Vagina (tissue), 2 donors: ENCODE measurements at places on chromosomes 11 and 22. TPM values are rescaled to one million over a fixed set of nuclear protein-coding genes. Genes with fewer than 3 reads are reported as not detected.

DNA sequence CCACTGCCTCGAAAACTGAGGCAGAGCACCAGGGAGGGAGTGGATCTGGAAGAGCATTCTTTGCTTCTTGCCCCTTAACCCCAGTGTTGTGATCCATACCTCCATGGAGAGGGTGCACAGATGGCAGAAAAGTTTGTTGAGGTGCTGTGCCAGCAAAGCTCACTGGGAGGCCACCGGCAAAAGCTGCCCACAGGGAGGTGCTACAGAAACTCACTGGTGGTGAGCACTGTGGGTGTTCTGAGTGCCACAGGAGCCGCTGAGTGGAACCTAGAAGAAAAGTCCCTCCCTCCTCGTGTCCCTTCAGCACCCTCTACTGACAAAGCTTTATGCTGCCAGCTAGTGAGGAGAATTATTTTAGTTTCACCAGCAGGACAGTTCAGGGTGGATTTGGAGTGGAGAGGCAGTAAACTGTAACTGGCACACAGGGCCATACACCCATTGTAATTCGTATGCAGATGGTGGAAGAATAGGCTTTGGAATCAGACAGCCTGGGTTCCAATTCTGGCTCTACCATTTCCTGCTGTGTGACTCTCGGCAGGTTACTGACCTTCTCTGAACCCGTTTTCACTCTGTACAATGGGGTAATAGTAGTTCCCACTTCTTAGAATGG is 84.6 kb downstream of the SWAP70 start:
- H3K4me1 ChIP-seq = peaks cover 5% of the 10 kb centered on the region
- H3K36me3 ChIP-seq = peaks cover 24% of the 10 kb centered on the region
- no peak for DNase-seq
- H3K27ac ChIP-seq = peak overlapping the region; percentile 7
- no peak overlapping the region for H3K4me3 ChIP-seq

DNA sequence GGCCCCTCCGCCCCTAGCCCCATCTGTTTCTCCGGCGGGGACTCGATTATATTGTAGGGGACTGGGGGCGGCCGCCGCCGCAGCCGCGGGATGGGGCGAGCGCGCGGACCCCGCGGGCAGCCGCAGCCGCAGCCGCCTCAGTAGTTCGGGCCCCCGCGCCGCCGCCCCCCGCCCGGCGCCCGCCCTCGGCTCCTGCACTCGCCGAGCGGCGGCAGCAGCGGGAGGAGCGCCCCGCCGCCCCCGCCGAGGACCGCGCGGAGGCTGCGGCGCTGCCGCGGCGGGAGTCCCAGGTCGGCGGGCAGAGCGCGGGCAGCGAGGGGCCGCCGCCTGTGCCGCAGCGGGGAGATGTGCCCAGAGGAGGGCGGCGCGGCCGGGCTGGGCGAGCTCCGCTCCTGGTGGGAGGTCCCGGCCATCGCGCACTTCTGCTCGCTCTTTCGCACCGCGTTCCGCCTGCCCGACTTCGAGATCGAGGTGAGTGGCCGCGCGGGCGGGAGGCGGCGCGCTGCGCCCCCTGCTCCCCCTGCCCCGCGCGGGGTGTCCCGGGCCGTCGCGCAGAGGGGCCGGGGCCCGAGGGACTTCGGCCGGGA is at the start of gene CECR2:
CECR2 (plus strand) TSS at position 22 of the 587 bp plus-strand sequence; CDS start at position 346, 324 bp downstream.
- no peak for DNase-seq
- no peaks in the 10 kb centered on the region for H3K27me3 ChIP-seq
- H3K4me3 ChIP-seq = peak within 1 kb of the TSS; percentile 43
- peak within 1 kb of the TSS; percentile 51 for H3K27ac ChIP-seq
- H3K4me1 ChIP-seq = peaks cover 22% of the 10 kb centered on the region

DNA sequence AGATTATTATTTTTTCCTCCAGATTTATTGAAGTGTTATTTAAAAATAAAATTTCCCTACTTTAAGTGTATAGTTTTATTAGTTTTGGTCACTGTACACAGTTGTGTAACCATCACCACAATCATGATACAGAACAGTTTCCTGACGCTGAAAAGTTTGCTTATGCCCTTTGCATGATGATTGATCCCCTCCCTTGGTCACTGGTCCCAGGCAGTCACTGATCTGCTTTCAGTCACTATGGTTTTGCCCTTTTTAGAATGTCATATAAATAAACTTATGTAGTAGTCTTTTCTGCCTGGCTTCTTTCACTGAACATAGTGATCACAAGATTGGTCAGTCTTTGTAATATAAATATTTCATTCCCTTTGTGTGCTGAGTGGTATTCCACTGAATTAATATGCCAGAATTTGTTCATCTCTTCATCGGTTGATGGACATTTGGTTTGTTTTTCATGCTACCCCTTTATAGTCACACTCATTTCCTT is 140.6 kb downstream of the SWAP70 start:
- no peak for DNase-seq

- H3K27ac ChIP-seq = no peak overlapping the region
- DNase-seq = no peak
- no peaks in the 10 kb centered on the region for H3K27me3 ChIP-seq
- no peak overlapping the region for H3K4me3 ChIP-seq
- H3K4me1 ChIP-seq = peaks cover 9% of the 10 kb centered on the region
- H3K36me3 ChIP-seq = no peaks in the 10 kb centered on the region
These were observed 13.7 kb downstream of the ELF5 start for GRCh38 chr11:34499719-34500500.

DNA sequence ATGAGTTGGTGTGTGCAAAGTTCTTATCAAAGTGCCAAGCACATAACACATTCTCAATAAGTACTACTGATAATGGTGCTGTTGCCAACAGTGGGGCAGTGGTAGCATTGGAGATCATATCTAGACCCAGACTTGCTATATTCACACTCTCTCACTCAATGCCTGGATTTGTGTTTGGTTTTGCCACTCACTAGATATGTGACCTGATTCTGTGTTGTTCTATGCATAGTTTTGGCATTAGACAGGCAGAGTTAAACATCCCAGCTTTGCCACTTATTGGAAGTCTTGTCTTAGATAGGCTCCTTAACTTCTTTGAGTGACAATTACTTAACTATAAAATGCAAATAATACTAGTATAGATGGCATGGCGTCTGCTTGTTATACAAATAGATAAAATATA is 642.6 kb upstream of the CCDC179 start:
- DNase-seq = no peak
- no peaks in the 10 kb centered on the region for H3K27me3 ChIP-seq
- no peak overlapping the region for H3K4me3 ChIP-seq
- no peak overlapping the region for H3K27ac ChIP-seq
- H3K36me3 ChIP-seq = no peaks in the 10 kb centered on the region
- H3K4me1 ChIP-seq = no peaks in the 10 kb centered on the region

GRCh38 chr11:44562845-44563460 is 2.5 kb upstream of the CD82 start:
- no peak overlapping the region for H3K4me3 ChIP-seq
- no peak for DNase-seq
- H3K27me3 ChIP-seq = no peaks in the 10 kb centered on the region
- H3K27ac ChIP-seq = peak overlapping the region; percentile 93

DNA sequence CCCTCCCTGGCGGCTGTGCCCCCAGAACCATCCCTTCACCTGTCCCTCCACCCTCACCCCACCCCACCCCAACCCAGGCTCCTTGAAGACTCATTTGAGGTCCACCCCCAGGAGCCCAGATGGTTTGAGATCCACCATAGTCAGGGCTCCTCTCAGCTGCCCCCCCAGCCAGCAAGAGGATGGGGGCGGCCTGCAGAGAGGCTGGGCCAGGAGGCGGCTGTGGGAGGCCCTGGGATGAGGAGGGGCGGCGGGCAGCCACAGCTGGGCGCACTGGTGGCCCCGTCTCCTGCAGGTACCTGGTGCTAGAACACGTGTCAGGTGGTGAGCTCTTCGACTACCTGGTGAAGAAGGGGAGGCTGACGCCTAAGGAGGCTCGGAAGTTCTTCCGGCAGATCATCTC is 46.1 kb downstream of the MOB2 start:
- H3K36me3 ChIP-seq = no peaks in the 10 kb centered on the region
- no peaks in the 10 kb centered on the region for H3K4me1 ChIP-seq
- DNase-seq = no peak
- no peaks in the 10 kb centered on the region for H3K27me3 ChIP-seq
- H3K4me3 ChIP-seq = no peak overlapping the region
- H3K27ac ChIP-seq = no peak overlapping the region

CLCF1 gene
- 20.6 TPM for total RNA-seq

C11orf98 gene
- 44.2 TPM for total RNA-seq

HEPN1 gene
- not detected for total RNA-seq
